ENCODE measurements at places on chromosomes 7 and 10. TPM values are rescaled to one million over a fixed set of nuclear protein-coding genes. Genes with fewer than 3 reads are reported as not detected.

ZNF365 gene
- total RNA-seq, result not detected

FAM131B gene
- 2.0 TPM for total RNA-seq

DNA sequence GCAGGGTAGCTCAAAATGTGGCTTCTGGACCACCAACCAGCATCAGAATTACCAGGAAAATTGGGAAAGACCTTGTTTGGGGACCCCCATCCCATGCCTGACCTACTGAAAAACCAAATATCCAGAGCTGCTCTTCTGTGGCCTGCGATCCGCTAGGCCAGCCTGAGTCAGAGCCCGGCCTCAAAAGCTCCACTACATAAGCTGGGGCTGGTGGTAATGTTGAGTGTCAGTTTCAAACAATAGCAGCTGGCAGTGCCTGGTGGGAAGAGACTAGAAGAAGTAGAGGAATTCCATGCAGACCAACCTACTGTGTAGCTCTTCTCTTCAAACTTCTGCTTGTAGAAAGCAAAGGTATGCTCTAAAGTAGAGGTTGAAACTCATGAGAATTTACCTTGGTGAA, 52.0 kb downstream of the KLRG2 start:
- no peak for DNase-seq

UNC5B gene
- not detected for total RNA-seq

DNA sequence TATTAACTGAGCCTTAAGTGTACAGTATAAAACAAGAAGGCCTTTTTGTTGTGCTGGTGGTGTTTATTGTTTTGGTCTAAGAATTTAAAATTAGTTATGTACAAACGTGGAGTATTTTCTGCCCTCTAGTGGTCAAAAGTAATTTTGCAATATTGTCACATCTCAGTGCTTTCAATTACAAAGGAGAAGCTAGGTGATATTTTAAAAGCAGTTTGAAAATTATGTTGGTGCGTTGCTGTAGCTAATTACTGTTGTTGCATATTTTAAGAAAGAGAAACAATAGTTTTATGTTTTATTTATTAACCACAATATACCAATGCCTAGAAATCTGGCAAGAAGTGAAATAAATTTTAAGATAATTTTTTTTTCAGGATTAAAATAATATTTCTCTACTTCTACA, 11.4 kb downstream of the NPVF start:
- DNase-seq, result no peak

DNA sequence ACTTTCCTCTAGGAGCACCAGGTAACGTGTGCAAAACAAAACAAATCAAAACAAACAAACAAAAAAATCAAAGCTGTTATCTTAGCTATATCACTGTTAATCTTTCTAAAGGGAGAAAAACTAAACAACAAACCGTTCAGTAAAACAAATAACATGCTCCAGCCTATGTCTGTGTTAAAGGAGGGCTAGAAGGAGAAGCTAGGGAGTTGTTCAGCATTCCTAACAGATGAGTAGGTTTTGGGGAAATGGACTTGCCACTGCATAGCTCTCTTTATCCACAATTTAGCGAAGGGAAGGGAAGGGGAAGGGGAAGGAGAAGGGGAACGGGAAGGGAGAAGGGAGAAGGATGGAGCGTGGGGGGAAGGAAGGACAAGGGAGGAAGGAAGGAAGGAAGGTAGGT, 134.2 kb upstream of the AKR1E2 start:
- no peak for DNase-seq

GRCh38 chr7:86708031-86708680, 64.4 kb downstream of the GRM3 start:
- no peak for DNase-seq

ITGA8 gene
- not detected for total RNA-seq

- DNase-seq, result no peak
Measured at GRCh38 chr7:145884716-145885514, 231.7 kb upstream of the CNTNAP2 start.

- DNase-seq, result no peak
Measured at GRCh38 chr7:80806663-80807062, 112.2 kb downstream of the SEMA3C start.

MORN4 gene
- 3.0 TPM for total RNA-seq
